Activated T-helper 1 cell treated with Interleukin-2 at 50 U/mL for 16 hours (primary cell): ENCODE measurements at places on chromosomes 2 and 18.

GRCh38 chr2:129748250-129748649, 231.2 kb upstream of the RAB6C start:
- no peak for DNase-seq

- DNase-seq: no peak
Observed at GRCh38 chr18:53253789-53254188, 913.8 kb downstream of the DCC start.

DNA sequence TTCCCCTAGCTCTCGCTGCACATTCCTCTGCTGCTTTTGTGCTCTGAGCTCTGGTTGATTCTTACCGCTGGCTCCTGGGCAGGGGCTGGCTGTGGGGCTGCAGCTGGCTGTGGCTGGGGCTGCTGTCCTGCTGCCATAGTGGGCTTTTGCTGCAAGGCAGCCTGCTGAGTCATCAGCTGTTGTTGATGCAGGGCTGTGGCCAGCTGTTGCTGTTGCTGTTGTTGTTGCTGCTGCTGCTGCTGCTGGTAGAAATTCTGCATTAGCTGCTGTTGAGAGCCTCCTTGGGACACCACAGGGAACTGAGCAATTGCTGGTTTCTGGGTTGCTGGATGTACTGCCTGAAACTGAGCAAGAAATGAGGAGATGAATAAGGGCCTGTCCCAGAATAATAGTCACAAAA, 77.2 kb upstream of the NFU1 start:
- DNase-seq: no peak

DNA sequence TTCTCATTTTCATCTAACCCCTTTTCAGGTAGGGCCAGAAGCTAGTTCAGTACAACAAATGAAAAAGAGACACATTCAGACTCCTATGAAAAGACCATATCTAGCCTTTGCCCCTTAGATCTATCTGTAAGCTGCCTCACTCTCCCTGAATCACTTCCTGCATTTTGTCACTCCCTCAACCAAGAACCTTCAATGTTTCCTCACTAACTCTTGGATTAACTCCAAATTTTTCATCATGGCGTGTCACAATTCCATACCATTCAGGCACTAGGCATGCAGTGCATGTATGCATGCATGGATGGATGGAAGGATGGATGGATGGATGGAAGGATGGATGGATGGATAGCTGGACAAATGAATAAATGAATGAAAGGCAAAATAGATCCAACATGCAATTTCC, 356.9 kb downstream of the TNS1 start:
- DNase-seq: no peak

- no peak for DNase-seq
Observed at GRCh38 chr2:240858321-240858720, 10.3 kb upstream of the AGXT start.

DNA sequence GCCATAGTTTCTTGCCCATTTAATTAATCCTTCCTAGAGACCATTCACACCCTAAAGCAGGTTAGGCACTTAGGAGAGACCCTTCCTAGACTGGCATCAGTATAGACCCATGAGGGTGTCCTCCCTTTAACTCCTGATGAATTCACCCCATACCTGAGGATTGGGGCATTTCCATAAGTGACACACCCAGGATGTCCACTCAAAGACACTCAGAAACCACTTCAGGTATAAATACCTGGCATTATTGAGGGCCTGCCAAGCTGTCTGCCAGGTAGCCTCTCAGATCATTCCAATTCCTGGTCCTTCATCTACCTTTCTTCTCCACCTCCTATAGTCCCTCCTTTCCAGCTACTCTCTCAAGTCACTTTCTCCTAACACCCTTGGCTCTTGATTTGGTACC, 57.5 kb upstream of the SLC14A2 start:
- no peak for DNase-seq

- DNase-seq: no peak
Observed at GRCh38 chr2:196170606-196171247, 651 bp downstream of the STK17B start.

- no peak for DNase-seq
Observed at GRCh38 chr2:195500879-195501278, 156.1 kb upstream of the SLC39A10 start.

DNA sequence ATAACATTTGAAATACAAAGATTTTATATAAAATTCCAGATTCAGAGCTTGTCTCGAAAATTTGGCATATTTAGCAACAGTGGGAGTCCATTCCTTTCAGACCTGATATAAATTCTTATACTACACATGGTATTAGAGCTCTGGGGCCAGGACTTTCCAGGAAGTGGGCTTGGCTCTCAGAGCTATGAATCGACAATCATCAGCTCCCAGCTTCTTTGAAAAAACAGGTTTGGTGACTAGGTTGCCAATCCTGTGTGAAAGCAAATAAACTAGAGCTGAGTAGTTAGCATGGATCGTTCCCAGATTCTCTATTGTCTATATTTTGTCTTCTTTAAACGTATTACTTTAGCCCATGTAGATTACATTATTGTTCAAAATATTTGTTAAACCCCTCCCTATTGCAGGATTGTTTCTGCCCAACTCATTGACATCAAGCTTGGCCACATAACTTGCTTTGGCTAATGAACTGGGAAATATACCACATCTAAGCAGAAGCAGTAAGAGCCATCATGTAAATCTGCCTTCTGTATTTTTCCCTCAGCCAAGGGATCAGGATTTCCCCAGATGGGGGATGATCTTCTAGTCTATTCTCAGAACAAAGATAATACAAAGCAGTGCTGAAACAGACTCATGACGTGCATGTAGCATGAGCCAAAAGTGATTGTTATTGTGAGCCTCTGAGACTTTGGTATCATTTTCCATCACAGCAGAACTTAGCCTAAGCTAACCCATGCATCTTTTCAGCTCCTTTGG, 105.4 kb downstream of the KCNH7 start:
- DNase-seq: no peak

DNA sequence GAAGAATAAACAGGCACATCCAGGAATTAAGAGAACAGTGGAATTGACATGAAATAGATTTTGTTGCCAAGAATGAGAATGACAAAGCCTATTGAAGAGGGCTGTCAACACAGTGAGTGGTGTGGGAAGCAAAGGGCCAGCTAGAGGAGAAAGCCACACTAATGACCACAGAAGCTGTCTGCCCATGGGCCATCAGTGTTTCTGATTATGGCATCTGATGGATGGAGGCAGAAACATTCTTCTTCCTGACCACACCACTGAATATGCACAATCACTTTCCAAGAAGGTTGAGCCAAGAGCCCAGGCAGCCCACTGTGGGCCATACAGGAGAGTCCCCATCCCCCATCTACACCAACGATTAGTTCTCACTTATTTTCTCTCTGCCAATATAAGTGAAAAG, 146.0 kb upstream of the SH3BP4 start:
- no peak for DNase-seq

- no peak for DNase-seq
Observed at GRCh38 chr2:240123821-240124650, 12.1 kb downstream of the COPS9 start.

GRCh38 chr2:128464456-128464855, 145.8 kb upstream of the HS6ST1 start:
- DNase-seq: no peak

DNA sequence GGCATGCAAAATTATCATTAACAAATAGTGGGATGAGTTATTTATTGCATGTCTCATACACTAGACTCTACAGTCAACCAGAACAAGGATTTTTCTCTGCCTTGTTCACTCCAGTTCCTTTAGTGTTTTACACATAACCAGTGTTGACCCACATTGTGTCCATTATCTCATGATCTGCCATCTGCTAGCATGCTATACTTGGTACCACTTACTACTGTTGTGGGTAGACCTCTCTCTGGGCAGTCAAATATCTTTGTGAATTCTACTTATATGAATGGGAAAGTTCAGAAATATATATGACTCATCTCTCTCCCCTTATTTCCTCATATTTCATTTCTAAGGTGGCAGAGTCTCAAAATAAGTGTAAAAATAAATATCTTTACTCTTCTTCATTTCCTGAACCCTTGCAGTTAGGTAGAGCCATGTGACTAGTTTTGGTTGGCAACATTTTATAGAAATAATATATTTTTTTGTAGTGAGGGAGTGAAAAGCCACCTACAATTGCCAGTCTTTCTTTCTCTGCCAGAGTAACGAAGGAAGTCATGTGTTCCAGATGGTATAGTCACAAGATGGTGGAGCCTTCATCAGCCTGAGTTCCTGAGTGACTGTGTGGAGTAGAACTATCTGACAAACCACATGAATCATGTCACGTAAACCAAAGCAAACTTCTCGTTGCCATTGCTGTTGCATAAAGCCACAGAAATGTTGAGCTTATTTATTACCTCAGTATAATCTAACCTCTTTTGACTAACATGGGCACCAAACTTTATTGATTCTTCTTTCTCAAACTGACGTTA, 704.0 kb downstream of the RNF144A start:
- no peak for DNase-seq
